ENCODE measurements at places on chromosomes 3 and 15.

- DNase-seq = no peak
These were observed 24.4 kb downstream of the NR2F2 start for GRCh38 chr15:96354731-96355567.

- DNase-seq = no peak
These were observed 97.6 kb downstream of the LSM3 start for GRCh38 chr3:14275962-14276909.

- DNase-seq = no peak
These were observed 235.4 kb downstream of the FMN1 start for GRCh38 chr15:32959077-32959476.

DNA sequence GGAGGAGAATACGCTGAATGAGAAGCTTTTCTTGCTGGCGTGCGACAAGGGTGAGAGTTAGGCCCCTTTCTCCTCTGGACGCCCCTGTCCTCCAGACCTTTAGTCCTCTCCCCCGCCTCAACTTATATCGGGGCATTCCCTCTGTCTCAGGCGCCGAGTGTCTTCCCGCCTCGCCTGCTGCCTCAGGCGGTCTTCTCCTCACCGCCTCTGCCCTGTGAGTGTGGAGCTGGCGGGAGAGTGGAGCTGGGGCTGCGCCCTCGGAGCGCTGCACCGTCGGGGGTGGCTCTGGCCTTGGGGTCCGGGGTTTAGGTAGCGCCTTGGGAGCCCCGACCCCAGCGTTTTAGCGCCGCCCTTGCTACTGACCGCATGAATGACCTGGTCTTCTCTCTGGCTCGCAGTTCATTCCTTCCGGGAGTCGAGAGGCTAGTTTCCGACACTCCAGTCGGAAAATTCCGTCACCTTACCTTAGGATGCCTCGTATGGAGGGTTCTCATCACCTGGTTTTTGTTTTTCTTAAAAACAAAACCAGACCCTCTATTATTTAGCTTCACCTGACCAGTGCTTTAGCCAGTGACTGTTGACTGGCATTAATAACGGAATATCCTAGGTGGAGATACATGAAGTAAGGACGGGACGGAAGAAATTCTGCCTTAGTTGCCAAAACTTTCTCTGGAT is 985 bp downstream of the TRPC1 start:
- DNase-seq = no peak

DNA sequence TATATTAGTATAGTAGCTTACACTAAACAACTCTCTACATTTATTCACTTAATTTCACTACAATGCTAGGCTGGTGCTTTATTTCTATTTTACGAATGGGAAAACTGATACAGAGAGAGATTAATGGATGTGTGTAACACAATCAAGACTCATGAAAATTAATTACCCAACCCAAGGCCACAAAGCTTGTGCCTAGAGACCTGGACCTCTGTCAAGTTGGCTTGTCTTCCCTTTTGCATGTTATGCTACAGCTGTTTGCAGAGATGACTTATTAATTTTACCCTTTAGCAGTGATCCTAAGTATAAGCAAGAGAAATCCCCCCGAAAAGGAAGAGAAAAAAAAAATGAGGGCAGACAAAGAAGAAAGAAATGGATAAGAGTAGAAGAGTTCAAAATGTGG is 162.5 kb downstream of the C3orf38 start:
- no peak for DNase-seq

DNA sequence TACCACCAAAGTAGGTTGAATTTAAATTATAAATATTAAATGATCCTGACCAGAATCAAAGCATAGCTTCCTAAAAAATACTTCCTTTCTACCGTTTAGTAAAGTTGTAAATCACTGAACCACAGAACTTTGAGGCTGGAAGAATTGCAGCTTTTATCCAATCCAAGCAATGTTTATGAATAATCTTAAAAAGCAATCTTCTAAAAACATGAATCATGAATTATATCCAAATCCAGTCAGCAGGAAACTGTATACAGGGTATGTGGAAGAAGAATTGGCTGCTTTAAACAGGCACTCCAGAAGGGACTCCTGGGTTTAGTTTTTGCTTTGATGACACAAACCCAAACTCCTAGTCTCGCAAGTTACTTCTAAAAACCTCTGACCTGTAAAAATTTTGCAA is 30.2 kb downstream of the HEG1 start:
- no peak for DNase-seq

- no peak for DNase-seq
These were observed 2.5 kb upstream of the ISLR start for GRCh38 chr15:74170875-74171578.

- DNase-seq = no peak
These were observed 34.7 kb downstream of the SLC28A1 start for GRCh38 chr15:84919106-84919667.

DNA sequence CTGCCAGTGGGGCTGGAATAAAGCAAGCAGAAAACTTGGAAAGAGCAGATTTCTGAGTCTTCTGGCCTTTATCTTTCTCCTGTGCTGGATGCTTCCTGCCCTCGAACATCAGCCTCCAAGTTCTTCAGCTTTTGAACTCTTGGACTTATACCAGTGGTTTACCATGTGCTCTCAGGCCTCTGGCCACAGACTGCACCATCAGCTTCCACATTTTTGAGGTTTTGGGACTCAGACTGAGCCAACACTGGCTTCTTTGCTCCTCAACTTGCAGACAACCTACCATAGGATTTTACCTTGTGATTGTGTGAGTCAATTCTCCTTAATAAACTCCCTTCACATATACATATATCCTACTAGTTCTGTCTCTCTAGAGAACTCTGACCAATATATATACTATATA is 706.6 kb downstream of the NR2F2 start:
- no peak for DNase-seq

GRCh38 chr3:23824699-23825444 is 19.1 kb downstream of the UBE2E1 start:
- DNase-seq = no peak

DNA sequence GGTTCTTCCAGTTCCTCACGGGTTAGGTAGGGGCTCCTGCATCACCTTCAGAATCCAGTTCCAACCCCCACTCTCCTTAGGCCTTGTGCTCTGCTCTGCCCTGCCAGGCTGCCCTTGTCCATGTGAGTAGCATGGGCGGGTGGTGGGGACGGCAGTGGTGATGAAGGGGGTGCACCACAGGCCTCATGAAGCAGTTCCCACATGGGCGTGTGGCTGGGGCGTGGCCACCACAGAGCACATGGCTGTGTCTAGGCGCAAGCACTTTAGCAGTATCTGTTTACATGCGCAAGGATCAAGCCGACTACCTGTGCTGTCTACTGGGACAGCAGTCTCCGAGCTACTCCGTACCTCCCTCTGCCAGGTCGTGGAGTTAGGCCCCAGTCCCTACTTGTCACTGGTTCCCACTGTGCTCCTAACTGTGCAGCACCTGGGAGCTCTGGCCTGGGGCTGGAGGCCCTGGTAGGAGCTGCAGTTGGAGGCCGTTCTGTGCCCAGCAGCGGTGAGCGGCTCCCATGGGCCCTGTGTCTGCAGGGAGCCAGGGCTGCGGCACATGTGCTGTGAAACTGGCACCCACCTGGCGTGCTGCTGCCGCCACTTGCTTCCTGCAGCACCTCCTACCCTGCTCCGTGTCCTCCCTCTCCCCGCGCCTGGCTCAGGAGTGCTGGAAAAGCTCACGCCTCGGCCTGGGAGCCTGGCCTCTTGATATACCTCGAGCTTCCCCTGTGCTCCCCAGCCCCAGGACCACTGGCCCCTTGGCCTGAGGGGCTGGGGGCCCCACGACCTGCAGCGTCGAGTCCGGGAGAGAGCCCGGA is 53.5 kb downstream of the PLXNA1 start:
- DNase-seq = no peak

DNA sequence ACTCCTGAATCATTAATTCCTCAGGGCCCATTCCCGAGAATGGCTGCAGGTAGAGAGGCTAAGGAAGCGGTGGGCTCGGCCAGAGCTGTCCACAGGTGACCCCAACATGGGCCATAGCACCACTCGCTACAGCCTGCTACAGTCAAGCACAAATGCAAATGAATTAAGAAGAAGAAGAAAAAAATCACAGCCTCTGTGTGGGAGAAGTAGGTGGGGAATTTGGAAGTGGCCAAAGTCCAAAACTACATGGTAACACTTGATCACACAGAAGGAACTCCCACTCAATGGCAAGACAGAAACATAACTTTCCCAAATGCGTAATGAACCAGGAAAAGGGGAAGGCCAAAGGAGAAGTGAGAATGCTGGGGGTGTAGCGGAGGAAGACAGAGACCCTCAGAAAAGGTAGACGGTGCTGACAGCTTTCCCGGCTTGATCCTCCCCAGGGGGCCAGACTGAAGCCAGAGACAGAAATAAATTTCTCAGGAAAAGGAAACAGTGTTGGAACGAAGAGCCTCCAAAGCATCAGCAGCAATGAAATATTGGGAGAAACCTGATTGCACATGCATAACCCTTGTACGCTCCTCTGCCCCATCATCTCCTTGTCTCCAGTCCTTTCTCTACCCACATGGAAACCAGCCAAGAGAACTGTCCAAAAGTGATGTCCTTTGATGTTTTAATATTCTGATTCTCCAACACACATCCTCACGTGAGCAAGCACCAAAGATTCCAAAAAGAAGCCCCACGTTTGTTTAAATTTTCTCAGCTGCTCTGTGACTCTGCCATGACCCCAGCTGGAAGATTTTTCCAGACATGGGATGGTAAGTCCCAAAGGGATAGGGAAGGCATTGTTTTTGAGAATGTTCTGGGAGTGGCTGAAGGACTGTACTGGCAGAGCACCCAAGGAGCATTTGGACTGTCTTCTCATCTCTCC is 107.6 kb downstream of the OXNAD1 start:
- no peak for DNase-seq

DNA sequence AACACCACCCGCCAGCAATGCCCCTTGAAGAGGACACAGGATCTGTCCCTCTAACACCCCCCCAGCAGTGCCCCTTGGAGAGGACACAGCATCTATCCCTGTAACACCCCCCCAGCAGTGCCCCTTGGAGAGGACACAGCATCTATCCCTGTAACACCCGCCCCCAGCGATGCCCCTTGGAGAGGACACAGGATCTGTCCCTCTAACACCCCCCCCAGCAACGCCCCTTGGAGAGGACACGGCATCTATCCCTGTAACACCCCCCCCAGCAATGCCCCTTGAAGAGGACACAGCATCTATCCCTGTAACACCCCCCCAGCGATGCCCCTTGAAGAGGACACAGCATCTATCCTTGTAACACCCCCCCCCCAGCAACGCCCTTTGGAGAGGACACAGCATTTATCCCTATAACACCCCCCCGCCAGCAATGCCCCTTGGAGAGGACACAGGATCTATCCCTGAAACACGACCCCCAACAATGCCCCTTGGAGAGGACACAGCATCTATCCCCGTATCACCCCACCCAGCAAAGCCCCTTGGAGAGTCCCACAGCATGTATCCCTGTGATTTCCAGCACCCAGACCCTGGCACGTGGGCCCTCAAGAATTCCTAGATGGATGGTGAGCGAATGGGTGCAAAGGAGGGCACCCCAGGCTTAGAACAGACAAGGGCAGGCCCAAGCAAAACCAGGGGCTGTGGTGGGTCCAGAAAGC is 26.9 kb downstream of the TNK2 start:
- no peak for DNase-seq

DNA sequence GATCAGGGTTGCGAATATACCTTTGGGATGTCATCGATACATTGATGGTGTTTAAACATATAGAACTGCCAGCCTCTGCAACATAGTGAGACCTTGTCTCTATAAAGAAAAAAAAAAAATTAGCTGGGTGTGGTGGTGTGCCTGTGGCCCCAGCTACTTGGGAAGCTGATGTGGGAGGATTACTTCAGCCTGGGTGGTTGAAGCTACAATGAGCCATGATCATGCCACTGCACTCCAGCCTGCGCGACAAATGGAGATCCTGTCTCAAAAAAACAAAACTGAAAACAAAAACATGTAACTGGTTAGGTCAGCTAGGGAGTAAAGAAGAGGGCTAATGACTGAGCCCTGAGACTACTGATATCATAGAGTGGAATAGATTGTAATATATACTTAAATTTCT is 30.7 kb upstream of the MGA start:
- no peak for DNase-seq

GRCh38 chr15:57932348-57932747 is 133.2 kb downstream of the ALDH1A2 start:
- no peak for DNase-seq

- no peak for DNase-seq
These were observed 93.7 kb downstream of the NFKBIZ start for GRCh38 chr3:101943029-101943428.

DNA sequence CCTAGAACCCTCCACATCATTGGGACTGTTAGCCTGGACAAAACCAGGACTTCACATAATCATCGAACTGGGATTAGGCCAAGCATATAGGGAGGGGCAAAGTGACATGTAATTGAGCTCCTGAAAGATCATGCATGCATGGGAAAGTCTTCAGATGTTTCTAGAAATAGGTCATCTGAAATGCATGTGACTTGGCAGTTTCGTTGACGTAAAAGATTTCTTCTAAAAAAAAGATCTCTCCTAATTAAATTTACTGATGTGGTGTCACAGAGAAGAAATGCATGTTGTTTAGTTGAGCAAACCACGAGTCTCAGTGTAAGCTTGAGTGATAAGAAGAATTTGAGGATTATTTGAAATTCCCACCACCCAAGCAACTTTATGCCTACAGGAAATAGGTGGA is 70.0 kb upstream of the LIMD1 start:
- DNase-seq = no peak

Data from activated T-cell treated with anti-CD3 and anti-CD28 coated beads, Interleukin-2, amount 50 U/mL, for 24 hours (primary cell).